ENCODE measurements at places on chromosomes 3 and 15.

GRCh38 chr15:47129033-47129432, 588.3 kb upstream of the SEMA6D start:
- no peak for DNase-seq

DNA sequence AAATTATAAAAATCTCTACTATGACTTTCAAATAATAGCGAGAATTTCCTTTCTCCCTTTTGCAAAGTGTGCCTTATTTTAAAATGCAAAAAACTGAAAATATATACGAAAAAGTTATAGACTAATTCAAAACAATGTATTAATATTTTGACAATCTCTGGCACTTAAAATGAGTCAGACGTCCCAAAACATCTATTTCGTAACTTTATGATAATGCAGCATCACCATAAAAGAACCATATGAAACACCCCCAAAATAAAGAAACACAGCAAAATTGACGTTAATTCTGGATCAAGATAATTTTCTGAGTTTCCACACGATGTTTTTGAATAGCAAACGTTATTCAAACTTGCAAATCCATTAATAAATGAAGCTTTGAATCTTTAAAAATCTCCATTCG, 1.0 kb downstream of the COPS2 start:
- no peak for DNase-seq

- no peak for DNase-seq
These were observed 144.3 kb upstream of the ADAMTS9 start for GRCh38 chr3:64832098-64832497.

DNA sequence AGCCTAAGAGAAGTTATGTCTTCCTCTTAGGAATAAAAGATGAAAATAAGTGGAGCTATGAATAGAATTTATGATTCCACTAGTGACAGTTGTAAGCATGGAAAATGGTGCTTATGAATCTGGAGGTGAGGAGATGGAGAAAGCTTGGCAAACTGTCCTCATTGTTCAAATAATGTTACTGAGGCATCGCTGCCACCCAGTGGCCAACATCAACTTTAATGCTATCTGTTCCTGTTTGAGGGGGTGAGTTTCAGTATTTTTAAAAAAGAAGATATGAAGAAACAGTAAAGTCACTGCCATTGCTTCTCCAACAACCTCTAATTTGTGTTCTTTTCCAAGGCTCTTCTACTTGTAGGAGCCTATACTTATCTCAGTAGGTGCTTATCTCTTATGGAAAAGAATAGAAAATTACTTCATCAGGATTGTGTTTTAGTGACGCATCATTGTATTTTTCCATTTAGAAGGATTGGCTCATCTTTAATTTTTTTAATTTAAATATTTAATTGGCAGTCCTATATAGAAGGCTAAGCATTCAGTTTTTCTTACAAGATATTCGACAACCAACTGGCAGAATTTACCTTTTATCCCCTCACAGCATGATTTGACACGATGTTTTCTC, 260.4 kb upstream of the P2RY1 start:
- peak; percentile 31 for DNase-seq

- DNase-seq, result peak; percentile 14
These were observed 70.5 kb upstream of the KLHL25 start for GRCh38 chr15:85865070-85865684.

GRCh38 chr15:81724536-81724935, 321.3 kb downstream of the MEX3B start:
- DNase-seq, result no peak

DNA sequence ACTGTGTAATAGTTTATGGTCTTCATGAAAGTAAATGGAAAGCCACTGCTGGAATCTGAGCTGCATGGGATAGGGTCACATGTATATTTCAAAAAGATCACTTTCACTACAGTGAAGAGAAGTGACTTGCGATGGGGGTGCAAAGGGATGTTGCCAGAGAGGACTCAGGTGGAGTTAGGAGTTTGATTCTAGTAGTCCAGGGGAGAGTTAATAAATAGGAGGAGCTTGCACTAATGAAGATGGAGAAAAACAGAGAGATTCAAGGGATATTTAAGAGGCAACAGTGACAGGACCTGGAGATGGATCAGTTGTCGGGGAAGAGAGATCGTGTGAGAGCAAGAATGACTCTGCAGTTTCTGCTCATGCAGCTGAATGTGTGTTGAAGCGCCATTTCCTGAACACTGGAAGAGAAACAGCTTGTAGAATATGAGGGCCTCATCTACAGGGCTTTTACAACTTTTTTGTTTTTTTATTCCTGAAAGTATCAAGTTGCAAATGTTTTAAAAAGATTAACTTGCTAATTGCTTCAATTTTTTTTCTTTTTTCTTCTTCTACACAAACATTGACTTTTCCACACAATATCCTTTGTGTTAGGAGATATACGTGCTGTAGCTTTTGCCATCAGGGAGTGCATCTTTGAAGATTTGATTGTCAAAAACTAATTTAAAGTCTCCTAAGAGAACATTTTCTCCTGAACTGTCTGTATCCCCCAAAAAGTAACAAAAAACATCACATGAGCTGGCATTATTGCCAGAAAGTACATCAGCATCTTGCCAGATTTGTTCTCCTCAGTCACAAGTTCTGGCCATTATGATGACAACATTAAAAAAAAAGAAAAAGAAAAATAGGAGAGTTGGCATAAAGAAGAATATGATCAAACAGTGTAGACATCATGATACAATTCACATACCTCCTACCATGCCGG, 37.5 kb downstream of the SETMAR start:
- no peak for DNase-seq

GRCh38 chr3:64291956-64292355, 66.7 kb upstream of the PRICKLE2 start:
- DNase-seq, result no peak

DNA sequence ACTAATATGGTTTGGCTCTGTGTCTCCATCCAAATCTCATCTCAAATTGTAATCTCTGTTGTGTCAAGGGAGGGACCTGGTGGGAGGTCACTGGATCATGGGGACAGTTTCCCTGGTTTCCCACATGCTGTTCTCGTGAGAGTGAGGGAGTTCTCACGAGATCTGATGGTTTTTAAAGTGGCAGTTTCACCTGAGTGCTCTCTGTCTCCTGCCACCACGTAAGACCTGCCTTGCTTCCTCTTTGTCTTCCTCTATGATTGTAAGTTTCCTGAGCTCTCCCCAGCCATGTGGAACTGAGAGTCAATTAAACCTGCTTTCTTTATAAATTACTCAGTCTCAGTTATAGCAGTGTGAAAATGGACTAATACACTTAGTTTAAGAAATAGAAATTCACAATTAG, 228.9 kb downstream of the CD47 start:
- no peak for DNase-seq

- DNase-seq, result no peak
These were observed 27.0 kb downstream of the ALS2CL start for GRCh38 chr3:46666453-46666845.

DNA sequence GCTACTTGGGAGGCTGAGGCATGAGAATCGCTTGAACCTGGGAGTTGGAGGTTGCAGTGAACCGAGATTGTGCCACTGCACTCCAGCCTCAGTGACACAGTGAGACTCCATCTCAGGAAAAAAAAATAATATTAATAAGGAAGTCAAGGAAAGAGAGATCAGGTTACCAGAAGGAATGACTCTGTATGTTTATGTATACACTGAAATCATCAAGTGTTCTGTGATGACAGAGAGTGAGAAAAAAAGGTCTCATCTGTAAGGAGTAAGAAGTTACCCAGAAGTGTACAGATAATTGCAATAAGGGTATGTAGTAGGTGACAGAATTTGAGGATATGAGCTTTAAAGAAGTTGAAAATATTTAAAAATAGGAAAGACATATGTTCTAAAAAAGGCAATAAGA, 4.3 kb upstream of the CCDC50 start:
- no peak for DNase-seq

- no peak for DNase-seq
These were observed 2.7 kb upstream of the STARD5 start for GRCh38 chr15:81326466-81327212.

GRCh38 chr3:179474480-179474879, 23.2 kb upstream of the GNB4 start:
- DNase-seq, result no peak

GRCh38 chr3:106635271-106635670, 742.0 kb upstream of the CCDC54 start:
- no peak for DNase-seq

DNA sequence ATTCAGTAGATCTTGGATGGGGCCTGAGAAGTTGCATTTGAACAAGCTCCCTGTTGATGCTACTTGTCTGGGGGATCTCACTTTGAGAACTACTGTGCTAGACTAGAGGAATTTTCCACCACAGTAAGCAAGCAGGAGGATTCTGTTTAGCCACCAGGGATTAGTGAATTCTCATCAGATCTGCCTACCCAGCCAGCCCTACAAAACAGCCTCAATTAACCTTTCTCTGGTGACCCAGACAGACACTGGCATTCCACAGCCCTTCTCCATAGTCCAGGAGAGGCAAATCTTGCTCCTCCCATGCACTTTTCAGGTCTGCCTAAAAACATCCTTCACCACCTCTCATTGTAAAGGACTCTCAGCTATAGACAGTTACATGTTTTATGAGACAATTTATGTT, 16.7 kb upstream of the MYH15 start:
- DNase-seq, result no peak

DNA sequence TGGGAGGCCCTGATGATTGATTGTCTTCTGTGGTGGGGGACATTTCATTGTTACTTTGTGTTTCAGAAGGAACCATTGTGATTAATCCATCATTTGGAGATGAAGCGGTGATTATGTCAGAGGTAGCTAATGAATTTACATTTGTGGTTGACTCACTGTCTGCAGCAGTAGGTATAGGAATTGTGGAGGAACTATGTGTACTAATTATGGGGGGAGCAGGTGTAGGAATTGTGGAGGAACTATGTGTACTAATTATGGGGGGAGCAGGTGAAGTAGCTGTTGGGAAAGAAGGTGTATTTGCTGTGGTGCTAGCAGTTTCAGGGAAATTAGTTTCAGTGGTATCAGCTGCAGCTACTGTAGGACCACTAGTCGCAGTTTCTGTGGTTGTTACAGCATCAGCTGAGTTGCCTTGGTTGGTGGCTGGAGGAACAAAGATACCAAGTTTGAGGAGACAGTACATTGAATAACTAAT, 6.9 kb downstream of the MUC13 start:
- DNase-seq, result no peak

DNA sequence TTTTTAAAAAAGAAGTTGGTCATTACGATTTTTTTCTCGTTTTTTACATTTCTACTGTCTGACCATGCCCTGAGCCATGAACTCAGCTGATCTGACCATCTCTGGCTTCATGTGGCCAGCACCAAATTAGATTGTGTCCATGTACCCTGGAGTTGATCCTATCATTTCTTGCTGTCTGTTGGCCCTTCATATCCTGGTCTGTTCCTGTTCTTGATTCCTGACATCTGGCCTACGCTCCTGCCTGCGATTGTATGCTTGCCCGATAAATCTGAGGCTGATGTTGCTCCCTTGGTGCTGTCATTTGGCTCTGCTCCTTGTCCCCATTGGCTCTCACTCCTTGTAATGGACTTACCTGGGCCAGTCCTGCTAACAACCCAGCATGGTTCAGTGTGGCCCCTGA, 89.8 kb upstream of the IGSF10 start:
- DNase-seq, result no peak

GRCh38 chr15:85906640-85907039, 111.9 kb upstream of the KLHL25 start:
- no peak for DNase-seq

DNA sequence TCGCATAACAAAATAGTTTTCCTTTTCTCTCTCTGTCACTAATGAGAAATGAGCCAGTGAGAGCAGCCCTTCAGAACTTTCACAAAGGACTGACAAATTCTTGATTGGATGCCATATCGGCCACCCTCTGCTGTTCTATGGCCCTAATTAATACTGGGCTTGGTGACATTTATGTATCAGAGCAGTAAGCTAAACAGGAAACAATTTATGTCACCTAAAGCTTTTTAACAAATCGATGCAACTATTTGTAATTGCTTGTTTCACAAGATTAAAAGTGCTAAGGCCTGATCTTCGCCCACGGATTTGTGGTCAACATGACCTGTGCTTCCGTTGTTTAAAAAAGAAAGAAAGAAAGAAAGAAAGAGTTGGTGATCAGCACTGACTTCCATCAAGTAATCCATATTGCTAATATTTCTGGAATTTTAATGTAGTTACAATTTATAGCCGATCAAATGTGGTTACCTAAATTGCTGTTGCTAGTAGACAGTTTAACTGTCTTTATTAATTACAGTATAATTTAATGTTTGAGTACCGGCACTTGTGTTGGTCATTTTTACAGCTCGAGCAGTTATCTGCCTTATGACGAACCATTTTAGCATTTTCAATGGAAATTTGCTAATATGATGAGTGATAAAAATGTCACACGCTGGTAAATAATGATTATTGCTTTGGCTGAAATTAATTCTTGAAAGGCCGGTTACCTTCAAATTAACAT, 631.3 kb downstream of the FOXP1 start:
- DNase-seq, result no peak

DNA sequence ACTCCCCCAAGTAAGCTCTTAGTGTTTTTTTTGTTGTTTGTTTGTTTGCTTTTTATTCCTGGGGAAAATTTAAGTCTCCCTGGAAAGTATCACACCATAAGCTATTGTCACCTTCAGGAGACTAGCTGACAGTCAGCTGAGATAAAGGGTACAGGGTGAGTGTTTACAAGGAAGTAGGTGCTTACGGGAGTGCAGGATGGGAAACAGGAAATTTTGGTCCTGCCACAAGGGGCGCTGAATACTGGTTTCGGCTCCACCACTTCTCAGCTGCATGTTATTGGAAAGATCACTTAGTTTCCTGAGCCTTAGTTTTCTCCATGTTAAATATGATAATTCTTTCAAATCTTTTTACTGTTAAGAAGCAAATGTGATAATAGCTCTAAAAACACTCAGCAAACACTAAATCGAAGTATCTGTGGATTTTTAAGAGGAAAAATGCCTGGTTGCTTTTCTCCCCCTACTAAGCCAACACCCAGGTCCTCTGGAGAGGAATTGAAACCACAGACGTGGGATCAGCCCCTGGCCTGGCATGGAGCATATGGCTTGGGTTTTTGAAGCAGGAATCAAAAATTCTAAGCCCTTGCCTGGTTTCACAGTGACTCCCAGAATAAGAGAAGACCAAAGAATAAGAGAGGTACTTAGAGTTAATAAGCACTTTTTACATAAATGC, 90.7 kb downstream of the SCN11A start:
- DNase-seq, result peak; percentile 42

DNA sequence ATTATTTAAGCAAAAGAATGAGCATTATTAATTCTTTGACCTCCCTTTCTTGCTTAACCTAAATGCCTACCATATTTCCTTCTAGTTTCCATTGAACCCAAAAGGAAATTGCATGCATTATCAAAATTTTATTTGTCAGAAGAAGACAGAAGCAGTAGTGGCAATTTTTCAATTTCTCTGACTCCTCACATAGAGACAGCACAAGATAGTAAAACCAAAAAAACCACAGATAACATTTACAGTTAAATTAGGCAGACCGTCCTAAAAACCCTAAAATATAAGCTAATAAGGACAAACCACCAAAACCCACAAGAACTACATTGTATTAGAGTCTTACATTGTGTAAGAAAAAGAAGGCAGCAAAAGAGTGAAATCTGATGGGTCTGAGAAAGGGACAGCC, 27.1 kb downstream of the GOLGB1 start:
- no peak for DNase-seq

GRCh38 chr3:188166441-188166840, 12.5 kb downstream of the LPP start:
- DNase-seq, result no peak

- peak; percentile 73 for DNase-seq
These were observed 25.8 kb downstream of the LRRK1 start for GRCh38 chr15:100944986-100945385.

All from HFF-Myc (cell line).